Thoracic aorta (tissue), 2 donors: ENCODE measurements at places on chromosomes 7 and 10.

- DNase-seq = no peak
Measured at GRCh38 chr10:110865186-110865808, 6.4 kb upstream of the PDCD4 start.

DNA sequence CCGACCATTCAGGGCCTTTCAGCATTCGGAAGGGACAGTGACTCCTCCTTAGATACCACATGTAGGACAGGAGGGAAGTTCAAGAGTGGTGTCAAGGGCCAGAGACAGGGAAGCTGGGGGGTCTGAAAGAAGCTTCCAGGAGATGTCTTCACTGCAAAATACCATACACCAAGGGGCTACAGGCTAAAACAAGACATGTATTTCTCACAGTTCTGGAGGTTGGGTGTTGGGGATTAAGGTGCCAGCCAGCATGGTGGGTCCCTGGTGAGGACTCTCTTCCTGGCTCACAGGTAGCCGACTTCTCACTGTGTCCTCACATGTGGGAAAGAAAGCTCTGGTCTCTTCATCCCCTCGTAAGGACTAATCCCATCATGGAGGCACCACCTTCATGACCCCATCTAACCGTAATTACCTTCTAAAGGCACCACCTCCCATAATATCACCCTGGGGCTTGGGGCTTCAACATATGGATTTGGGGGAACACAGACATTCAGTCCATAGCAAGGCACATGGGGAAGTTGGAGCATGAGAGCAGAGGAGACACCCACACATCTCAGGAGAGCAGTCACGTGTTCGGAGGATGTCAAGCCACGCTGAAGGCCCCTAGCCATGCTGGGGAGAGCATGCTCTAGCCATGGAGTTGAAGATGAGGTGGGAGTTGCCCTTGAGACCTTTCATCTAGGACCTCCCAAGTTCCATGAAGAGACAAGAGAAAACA lies 73.9 kb upstream of the GDF10 start:
- DNase-seq = no peak

DNA sequence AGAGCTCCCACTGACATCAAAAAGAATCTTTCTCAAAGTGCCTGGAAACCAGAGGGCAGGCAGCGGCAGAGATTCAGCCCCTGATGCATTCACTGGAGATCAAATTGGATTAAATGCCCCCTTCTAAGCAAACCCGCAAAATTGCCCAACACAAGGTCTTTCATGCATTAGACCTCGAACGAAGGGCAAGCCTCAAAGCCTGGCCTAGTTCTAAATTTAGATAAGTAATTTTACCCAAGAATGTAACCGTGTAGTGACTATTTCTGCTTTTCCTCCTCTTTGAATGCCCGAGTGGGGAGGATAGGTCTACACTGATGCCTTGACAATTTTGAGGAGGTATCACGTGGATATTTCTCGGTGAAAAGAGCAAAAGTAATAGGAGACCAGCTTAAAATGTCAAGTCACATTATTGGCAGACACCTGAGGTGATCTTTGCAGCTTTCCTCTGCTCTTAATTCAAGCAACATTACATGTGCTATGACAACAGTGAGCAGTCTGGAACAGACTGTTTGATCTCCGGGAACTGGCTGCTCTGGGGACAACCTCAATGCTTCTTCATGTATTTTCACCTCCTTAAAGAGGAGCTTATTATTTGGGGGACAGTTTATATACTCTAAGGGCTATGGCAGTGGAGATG lies 1263.5 kb upstream of the AUTS2 start:
- no peak for DNase-seq

GRCh38 chr7:18177815-18178660 lies 150.4 kb upstream of the PRPS1L1 start:
- no peak for DNase-seq

DNA sequence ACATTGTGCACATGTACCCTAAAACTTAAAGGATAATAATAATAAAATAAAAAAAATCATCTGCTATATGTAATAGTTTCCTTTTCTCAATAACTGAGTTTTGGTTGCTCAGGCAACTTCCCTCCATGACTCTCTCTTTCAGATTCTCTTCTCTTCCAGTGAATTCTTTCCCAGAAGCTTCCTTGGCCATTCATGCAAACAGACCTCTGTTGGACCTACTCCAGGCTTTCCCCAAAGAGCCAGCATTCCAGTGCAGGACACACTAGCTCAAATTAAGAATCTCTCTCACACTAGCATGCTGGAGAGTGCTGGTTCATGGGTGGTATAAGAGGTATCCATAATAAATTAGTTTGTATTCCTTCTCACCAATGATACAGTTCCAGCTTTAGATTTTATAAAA lies 31.0 kb upstream of the ZEB1 start:
- no peak for DNase-seq

DNA sequence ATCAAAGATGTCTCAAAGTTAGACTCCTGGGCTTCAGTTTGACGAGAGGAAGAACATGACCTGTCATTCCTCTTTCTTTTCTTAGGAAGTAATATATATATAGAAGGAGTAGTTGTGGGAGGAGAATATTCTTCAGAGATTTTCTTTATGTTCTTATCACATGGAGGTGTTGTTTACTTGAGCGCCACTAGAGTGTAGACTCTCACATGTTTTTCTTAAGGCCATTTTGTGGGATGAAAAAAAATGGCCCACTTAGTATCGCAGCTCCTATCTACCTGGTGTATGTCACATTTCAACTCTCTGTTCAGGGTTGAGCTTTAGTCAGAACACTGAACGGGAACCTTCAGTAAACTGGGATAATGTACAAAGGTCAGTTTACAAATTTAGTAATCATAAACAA lies 645.2 kb downstream of the PHTF2 start:
- DNase-seq = no peak

DNA sequence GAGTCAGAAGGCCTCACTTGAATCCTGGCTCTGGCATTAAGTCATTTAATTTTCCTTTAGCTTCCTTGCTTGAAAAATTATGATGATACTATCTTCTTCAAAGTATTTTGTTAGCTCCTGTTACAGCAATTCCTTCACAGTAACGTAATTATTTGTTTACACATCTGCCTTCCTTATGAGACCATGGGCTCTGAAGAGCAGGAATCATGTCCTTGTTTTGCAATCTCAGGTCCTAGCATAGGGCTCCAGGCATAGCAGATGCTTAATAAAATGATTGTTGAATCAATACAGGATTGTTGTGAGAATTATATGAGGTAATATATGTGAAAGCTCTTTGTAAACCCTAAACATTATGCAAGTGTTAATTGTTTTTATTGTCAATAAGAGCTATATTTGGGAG lies 25.5 kb downstream of the KLHDC10 start:
- DNase-seq = no peak

DNA sequence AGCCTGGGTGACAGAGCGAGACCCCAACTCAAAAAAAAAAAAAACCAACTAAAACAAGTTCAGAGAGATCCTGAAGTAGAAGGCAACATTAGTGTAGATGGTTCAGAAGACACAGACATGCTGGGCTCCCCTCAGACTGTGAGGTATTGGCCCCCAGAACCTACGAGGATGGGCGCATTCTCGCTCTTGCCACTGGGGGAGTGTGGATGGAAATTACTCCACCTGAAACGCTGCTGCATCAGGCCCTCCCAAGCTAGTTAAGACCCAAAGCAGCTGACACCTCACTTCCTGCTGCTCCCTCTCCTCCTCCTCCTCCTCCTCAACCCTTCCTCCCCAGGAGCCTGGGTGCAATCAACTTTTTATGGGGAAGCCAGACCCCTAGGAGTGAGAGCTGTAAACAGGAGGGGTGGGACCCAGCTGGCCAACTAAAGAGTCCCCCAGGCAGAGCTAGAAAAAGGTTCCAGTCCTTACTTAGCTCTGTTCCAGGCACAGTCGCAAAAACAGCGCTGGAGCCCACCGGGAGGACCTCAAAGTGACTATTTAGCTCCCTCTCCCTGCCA lies 7.4 kb downstream of the SH3PXD2A start:
- no peak for DNase-seq

DNA sequence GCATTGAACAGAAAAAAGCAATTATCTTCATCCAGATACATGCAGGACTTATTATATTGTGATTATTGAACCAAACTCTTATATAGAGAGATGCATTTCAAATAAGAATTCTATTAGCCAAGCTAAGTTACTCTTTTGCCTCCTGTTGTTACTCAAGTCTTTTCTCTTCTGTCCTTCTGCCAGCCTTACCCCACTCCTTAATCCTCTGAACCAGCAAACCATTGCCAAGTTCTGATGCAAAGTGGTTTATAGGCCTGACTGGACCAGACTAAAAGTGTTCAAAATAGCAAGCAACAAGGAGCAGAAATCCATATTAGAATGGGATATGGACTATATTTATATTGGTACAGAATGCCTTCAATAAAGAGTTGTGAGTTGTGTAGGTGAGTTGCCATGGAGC lies 2.2 kb upstream of the SLC26A4 start:
- DNase-seq = no peak

DNA sequence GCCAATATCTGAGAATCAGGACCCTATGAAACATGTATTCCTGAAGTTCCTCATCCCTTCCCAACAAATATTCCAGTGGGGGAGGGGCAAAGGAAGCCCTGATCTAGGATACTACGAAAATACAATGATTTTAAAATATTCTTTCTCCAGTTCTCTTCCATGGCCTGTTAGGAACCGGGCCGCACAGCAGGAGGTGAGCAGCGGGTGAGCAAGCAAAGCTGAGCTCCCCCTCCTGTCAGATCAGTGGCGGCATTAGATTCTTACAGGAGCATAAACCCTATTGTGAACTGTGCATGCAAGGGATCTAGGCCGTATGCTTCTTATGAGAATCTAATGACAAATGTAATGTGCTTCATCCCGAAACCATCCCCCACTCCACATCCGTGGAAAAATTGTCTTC lies 370.8 kb downstream of the WDR11 start:
- no peak for DNase-seq

- DNase-seq = no peak
Measured at GRCh38 chr7:145092766-145093165, 256.9 kb upstream of the TPK1 start.

- DNase-seq = no peak
Measured at GRCh38 chr7:92671505-92672169, 81.4 kb upstream of the FAM133B start.

- DNase-seq = no peak
Measured at GRCh38 chr10:97362310-97363033, 27.9 kb upstream of the FRAT2 start.

DNA sequence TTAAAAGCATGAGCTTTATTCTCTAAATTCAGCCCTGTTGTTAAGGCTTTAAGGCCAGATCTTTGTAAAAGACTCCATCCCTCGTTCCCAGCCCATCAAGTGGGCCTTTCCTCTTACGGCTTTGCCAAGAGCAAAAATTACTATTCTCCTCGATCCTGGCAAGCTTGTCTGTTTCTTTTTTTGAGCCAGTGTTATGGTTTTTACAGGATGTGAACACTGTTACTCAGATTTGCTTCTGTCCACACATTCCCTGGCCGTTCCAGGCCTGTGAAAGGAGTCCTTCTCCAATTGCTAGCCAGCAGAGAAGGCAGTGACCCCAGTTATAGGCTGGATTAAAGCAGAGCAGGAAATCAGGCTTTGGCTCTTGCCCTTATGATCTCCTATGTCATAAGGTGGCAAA lies 47.0 kb upstream of the EPC1 start:
- no peak for DNase-seq

- DNase-seq = no peak
Measured at GRCh38 chr10:122297583-122297982, 26.5 kb downstream of the BTBD16 start.

DNA sequence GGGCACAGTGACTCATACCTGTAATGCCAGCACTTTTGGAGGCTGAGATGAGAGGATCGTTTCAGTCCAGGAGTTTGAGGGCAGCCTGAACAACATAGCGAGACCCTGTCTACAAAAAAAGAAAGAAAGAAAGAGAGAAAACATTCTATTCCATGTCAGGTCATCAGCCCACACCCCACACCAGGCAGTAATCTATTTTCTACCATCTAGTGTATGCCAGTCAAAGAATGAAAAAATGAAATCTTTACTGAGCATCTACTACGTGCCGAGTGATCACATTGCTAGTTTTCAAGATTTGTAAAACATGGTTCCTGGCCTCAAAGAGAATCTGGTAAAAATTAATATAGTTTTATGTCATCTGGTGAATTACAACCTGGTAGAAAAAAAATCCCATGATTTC lies 3.1 kb upstream of the EPHB4 start:
- no peak for DNase-seq

- DNase-seq = no peak
Measured at GRCh38 chr7:45652630-45653029, 78.5 kb downstream of the ADCY1 start.

DNA sequence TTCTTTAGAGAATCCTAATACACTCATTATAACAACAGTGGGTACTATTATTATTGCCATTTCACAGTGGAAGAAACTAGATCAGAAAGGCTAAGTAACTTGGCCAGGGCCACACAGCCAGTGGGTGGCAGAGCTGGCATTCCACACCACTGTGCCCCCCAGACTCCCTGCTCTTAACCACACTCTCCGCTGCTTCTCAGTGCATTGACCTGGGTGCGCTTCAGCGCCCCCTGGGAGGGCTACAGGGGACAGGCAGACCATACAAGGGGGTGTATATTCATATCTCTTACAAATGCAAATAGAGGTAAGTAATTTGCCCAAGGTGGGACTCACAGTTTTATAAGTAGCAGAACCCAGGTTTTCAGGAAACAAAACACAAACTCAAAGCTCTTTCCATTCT lies 77.0 kb upstream of the NMT2 start:
- no peak for DNase-seq

GRCh38 chr7:158142657-158143056 lies 445.0 kb downstream of the PTPRN2 start:
- DNase-seq = no peak

DNA sequence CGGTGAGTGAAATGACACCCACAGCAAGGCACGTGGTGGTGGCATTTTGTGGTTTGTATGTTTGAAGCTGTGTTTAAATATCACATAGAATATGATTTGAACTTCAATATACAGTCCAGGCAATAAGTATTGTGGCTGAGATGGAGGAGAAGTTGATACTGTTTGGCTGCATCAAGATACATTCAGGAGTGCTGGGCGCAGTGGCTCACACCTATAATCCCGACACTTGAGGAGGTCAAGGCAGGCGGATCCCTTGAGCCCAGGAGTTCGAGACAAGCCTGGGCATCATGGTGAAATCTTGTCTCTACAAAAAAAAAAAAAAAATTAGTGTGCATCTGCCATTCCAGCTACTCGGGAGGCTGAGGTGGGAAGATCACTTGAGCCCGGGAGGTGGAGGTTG lies 35.2 kb upstream of the NUB1 start:
- no peak for DNase-seq

DNA sequence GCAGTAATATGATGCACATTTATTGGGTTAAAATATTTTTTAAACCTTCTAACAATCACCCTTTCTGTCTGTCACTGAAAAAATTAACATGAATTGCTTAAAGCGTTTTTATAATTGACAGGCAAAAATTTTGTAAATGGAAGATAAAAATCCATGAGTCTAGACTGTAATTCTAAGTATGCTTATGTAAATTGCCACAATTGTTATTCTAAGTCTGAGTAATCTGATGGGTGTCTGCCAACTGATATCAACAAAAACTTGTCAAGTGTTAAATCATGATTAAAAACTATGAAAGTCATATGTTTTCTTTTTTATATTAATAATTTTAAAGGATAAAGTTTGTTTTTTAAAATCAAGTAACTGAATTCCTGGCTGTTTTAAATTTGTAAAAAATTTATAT lies 208.2 kb downstream of the CDK14 start:
- no peak for DNase-seq

- DNase-seq = no peak
Measured at GRCh38 chr10:50312464-50313437, 61.4 kb upstream of the ASAH2 start.
